Stimulated activated CD4-positive, alpha-beta T cell treated with anti-CD3 and anti-CD28 coated beads, TNF-alpha, amount 100 ng/mL, for 1 hour (primary cell): ENCODE measurements at places on chromosomes 1 and 21.

DNA sequence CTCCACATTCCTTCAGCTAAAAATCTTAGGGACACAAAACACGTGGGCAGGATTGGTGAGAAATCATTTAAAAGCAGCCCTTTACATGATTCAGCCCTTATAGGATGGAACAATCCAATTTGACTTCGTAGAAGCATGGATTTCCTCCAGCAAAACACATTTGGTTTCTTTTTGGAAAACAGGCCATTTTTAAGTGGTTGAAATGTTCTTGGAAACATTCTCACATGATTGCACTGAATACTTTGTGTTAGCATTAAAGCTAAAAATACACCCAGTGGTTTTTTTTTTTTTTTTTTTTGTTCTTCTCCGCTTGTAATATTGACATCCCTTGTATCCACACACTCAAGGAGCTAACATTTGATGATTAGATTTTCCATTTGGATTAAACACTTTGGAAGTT is 42.1 kb upstream of the ABCG1 start:
- no peak for DNase-seq

- no peak for DNase-seq
Observed at GRCh38 chr1:29524285-29525065, 288.2 kb downstream of the PTPRU start.

- DNase-seq = no peak
Observed at GRCh38 chr1:117562581-117563491, 43.0 kb upstream of the TENT5C start.

- DNase-seq = no peak
Observed at GRCh38 chr1:211613108-211613947, 34.4 kb upstream of the SLC30A1 start.

- DNase-seq = no peak
Observed at GRCh38 chr1:65258106-65258505, 51.2 kb upstream of the DNAJC6 start.
